NCI-H69 (cell line): ENCODE measurements at places on chromosomes 7 and 10.

DNA sequence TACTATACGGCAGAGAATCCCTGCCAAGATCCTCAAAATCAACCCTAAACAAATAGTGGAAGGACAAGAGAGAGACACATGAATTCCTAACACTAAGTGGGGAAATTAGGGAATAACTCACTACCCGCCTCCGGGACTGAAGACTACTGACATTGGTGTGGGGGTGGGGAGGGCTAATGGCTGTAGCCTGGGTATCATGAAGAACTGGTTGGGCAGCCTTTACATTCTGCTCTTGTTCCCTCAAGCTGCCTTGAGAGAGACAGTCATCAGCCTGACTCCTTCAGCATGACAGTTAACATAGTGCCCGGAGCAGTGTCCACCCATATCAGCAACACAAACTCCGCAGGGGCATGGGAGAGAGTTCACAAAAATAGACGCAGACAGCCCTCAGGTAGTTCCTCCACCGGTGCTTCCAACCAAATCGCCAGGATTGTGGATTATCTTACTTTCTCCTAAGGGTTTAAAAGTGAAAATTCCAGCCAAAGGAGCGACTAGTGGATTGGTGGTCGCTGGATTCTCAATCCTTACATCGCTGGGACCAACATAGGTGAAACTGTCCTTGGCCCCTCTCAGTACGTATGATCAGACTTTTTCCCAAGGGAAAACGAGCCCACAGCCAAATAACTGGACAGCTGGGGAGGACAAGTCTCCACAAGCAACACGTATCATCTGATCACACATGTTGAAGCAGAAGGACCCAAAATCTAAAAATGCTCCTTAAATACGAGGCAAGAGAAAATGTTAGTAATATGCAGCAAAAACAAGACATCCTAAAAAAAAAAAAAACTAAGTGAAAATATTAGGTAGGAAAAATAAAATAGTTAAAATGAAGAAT, 22.6 kb downstream of the TMEM254 start:
- DNase-seq, result no peak

GRCh38 chr7:73970801-73971229, 57.2 kb upstream of the ELN start:
- DNase-seq, result peak; percentile 48

DNA sequence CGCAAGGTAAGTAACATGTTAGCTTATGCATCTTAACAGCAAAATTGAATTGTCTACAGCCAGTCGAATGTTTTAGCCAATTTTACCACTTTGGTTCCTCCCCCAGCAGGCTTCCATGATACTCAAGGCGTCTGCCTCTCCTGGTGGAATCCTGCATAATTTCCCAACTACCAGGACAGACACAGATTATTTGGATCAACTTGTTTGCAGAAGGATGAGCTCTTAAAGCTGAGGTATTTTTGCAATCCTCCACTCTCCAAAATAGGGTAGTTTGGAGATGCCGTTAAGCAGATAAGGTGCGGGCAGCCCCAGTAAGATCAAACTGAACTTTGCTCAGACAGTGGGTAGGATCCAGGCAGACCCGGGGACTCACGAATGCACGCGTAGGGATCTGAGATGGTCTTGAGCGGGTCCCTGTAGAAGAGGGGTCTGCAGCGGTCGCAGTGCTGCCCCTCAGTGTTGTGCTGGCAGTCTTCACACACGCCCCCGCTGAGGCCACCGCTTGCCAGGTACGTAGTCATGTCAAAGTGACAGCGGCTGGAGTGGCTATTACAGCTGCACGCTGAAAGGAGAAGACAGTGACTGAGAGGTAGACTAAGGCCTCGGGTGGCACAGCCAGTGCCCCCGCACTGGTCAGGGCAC, 27.4 kb downstream of the LAMB4 start:
- no peak for DNase-seq

DNA sequence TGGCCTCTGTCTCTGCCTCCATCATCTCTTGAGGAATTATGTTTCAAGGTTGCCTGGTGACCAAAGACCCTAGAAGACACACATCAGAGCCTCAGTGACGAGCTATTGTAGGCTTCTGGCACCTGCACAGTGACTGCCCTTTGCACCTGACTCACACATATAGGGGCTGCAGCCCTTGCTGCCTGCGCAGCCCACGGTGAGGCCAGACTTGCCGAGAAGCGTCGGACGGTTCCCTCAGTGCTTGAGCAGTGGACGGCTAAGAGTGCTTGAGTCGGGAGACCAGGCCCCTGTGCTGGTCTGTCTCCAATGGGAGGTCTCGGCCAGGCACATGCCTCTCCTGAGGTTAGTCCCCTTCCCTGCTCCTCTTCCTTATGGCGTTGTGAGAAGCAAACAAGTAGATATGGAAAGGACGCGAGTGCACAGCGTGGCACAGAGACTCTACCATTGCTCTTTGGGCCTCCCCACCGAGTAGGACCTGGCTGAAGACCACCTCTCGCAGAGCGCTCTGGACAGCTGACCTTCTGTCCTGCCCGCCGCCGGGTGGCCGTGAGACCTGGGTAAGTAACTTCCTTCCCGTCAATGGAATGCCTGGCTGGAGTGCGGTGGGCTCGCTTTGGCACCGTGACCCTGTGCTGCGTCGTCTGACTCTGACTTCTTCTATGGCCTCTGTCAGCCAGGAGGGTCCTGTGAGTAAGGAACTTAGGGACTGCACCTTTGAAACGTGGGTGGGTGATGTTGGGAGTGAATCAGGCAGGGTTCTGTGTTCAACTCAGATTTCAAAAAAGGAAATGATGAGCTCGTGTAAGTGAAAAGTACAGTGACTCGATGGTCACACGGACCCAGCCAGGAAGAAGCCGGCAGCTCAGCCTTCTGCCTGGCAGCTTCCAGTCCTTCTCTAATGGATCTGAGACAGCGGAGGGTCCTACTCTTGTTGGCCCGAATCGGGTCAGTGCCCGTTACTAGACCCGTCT, 33.7 kb downstream of the ZNF775 start:
- no peak for DNase-seq

DNA sequence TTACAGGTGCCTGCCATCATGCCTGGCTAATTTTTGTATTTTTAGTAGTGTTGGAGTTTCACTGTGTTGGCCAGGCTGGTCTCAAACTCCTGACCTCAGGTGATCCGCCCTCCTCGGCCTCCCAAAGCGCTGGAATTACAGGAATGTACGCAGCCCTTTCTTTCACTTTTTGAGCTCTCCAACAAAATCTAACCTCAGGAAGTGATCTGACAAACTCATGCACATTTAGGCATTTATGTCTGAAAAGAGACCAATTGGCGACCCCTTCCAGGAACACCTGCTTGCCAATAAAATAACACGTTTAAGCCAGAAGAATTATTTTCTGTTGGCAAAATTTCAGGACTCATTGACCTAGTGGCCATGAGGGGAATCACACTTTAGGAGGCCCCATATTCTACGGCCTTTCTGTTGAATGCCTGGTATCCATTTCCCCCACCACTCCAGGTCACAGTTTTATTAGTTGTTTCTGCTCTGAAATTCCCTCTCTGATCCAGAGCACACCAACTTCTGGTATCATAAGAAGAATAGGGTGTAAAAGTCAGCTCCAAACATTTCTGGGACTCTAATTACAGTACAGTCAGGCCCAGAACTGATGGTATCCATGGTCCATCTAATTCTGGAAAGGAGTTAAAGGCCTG, 65.8 kb upstream of the FRMD4A start:
- DNase-seq, result peak; percentile 29

DNA sequence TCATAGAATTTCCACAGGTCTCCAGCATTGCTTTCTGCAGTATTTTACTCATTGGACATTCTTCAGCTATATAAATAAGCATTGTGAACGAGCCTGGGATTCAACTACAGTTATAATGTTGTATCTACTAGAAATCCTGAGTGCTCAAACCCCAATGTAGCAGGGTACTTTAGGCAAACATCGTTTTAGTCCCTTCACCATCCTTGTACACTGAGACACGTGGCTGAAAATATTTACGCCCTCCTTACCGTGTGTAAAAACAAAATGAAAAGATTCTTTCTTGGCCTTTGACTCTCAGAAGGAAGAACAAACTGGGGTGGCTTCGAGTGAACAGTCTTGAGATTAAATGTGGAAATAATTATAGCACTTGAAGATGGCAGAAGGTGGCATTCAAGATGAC, 25.2 kb downstream of the CDK6 start:
- no peak for DNase-seq

DNA sequence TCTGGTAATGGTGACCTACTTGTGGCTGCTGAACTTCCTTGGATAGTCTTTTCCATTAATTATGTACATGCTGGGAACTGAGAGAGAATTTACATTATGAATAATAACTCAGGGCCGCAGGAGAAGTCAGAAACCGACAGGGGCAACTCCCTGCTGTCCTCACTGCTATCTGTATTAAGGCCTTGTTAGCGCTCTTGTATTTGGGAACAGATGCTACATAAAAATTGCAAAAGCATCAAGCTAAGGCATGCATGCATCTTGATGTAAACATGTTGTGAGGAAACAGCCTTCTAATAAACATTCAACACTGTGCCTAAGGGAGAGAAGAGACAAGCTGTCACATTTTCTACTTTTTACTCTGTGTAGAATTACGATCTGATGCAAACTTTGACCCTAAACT, 158.4 kb downstream of the PARD3 start:
- DNase-seq, result no peak

GRCh38 chr7:24049296-24049695, 234.7 kb upstream of the NPY start:
- DNase-seq, result no peak
